ENCODE measurements at places on chromosomes 6 and 20. TPM values are rescaled to one million over a fixed set of nuclear protein-coding genes. Genes with fewer than 3 reads are reported as not detected.

The ARHGAP18 gene
- total RNA-seq = 86.1 TPM

- no peak for DNase-seq
- no peaks in the 10 kb centered on the region for H3K27me3 ChIP-seq
- no peak overlapping the region for H3K27ac ChIP-seq
- no peaks in the 10 kb centered on the region for H3K36me3 ChIP-seq
These were observed 88.4 kb downstream of the ID4 start for GRCh38 chr6:19925533-19925932.

DNA sequence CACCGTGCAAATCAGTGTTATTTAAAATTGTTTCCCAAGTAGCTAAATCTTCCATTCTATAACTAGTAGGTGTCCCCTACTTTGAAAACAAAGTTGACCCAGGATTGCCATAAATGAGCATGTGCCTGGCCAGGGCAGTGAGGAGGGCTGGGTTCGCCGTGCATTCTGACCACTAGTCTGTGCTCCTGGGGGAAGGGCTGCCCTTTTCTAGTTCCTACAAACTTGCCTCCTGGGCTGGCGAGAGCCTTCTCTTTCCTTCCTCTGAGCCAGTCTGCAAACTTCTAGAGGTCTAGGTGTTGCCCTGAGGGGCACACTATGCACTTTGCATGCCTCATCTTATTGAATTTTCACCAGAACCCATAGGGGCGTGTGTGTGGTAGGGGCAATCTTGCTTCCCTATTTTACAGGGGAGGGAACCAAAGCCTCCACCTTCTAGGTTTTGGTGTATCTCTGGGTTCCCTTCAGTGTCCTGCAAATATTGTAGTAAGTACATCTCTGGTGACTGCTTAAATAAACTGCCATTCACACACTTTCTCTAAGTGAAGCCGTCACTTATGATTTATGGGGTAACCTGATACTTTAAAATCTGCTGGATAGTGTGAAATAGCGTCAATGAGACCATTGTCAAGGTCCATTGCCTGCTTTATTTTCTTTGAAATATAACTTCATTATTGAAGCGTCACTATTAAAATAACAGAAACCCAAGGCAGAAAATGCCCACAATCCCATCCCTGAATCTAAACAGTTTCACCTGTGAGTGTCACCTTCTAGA, 42.2 kb downstream of the CDH26 start:
- H3K27me3 ChIP-seq = no peaks in the 10 kb centered on the region
- no peak for DNase-seq
- H3K4me3 ChIP-seq = no peak overlapping the region
- H3K36me3 ChIP-seq = no peaks in the 10 kb centered on the region

- no peaks in the 10 kb centered on the region for H3K4me1 ChIP-seq
- no peaks in the 10 kb centered on the region for H3K36me3 ChIP-seq
- H3K4me3 ChIP-seq = no peak overlapping the region
- no peak overlapping the region for H3K27ac ChIP-seq
- DNase-seq = no peak
These were observed 22.7 kb downstream of the HLA-DRB1 start for GRCh38 chr6:32566957-32567356.

GRCh38 chr6:39941138-39941537, 6.9 kb upstream of the MOCS1 start:
- H3K27ac ChIP-seq = no peak overlapping the region
- H3K4me1 ChIP-seq = no peaks in the 10 kb centered on the region
- no peak for DNase-seq
- peaks cover 5% of the 10 kb centered on the region for H3K27me3 ChIP-seq

GRCh38 chr6:26202201-26202611, 115.0 kb downstream of the HFE start:
- no peak overlapping the region for H3K4me3 ChIP-seq
- no peak overlapping the region for H3K27ac ChIP-seq
- no peaks in the 10 kb centered on the region for H3K36me3 ChIP-seq
- H3K27me3 ChIP-seq = no peaks in the 10 kb centered on the region
- H3K4me1 ChIP-seq = peaks cover 27% of the 10 kb centered on the region

- DNase-seq = no peak
- no peak overlapping the region for H3K4me3 ChIP-seq
- no peak overlapping the region for H3K27ac ChIP-seq
- no peaks in the 10 kb centered on the region for H3K27me3 ChIP-seq
- no peaks in the 10 kb centered on the region for H3K36me3 ChIP-seq
- H3K4me1 ChIP-seq = no peaks in the 10 kb centered on the region
These were observed 407.7 kb downstream of the CDH26 start for GRCh38 chr20:60365882-60366281.

GRCh38 chr6:27760464-27760863, 151.7 kb downstream of the OR2B2 start:
- peaks cover 37% of the 10 kb centered on the region for H3K27me3 ChIP-seq
- no peak overlapping the region for H3K27ac ChIP-seq
- no peak for DNase-seq
- no peak overlapping the region for H3K4me3 ChIP-seq
- no peaks in the 10 kb centered on the region for H3K36me3 ChIP-seq

The PDE7B gene
- 21.3 TPM for total RNA-seq

- peaks cover 2% of the 10 kb centered on the region for H3K36me3 ChIP-seq
- H3K4me3 ChIP-seq = no peak overlapping the region
- H3K27me3 ChIP-seq = no peaks in the 10 kb centered on the region
- no peaks in the 10 kb centered on the region for H3K4me1 ChIP-seq
- no peak for DNase-seq
These were observed 4.6 kb downstream of the CST7 start for GRCh38 chr20:24953621-24954133.

- H3K27me3 ChIP-seq = peaks cover 6% of the 10 kb centered on the region
- H3K27ac ChIP-seq = no peak overlapping the region
- no peaks in the 10 kb centered on the region for H3K36me3 ChIP-seq
- H3K4me1 ChIP-seq = no peaks in the 10 kb centered on the region
These were observed 79.1 kb downstream of the ELOVL4 start for GRCh38 chr6:79868098-79868722.

The HRH3 gene
- total RNA-seq = not detected

The NINL gene
- total RNA-seq = 24.8 TPM

The MLIP gene
- 11.6 TPM for total RNA-seq

The ECT2L gene
- total RNA-seq = not detected

- H3K36me3 ChIP-seq = no peaks in the 10 kb centered on the region
- no peak overlapping the region for H3K27ac ChIP-seq
- H3K4me1 ChIP-seq = peaks cover 3% of the 10 kb centered on the region
- DNase-seq = no peak
These were observed 39.2 kb downstream of the KIF3B start for GRCh38 chr20:32316667-32317066.

DNA sequence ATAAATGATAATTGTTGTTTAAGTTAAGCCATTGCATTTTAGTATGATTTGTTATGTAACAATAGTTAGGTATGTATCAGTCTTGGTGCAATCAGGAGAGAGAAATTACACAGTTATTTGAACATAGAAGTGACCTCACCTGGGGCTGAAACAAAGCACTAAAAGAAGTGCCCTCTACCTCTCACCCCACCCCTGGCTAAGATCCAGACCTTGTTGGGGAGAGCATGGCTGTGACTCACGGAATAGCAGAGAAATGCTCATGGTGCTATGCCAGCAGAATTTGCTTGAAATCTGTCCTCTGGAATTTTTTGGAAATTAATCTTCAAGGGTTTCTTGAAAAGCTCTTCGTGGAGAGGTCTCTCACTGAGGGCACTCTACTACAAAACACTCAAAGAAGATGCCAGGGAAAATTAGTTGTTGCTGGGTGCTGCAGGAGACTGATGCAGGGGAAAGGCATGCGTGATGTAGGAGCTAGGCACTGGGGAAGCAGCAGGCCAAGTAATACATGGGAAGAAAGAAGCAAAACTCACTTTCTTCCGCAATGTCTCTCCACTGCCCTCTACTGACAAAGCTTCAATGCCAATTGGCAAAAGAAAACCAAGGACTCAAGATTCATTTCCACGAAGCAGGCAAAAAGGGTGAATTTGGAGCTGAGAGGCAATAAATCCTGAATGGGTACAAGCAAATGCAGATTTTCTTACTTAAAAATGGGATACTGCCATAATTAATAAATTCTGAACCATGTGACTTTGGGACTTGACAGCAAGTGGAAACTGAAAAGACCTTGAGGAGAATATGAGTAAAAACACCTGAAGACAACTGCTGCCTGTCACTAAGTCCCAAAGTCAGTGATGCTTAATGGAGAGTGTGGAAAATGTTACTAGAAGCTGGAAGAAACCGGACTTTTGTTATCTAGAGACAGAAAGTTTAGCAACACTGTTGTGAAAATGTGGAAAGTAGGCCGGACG, 136.3 kb upstream of the ZNF184 start:
- H3K36me3 ChIP-seq = no peaks in the 10 kb centered on the region
- peak; percentile 63 for DNase-seq
- no peaks in the 10 kb centered on the region for H3K27me3 ChIP-seq
- H3K27ac ChIP-seq = no peak overlapping the region

The BMP7 gene
- not detected for total RNA-seq

- H3K27me3 ChIP-seq = no peaks in the 10 kb centered on the region
- H3K4me3 ChIP-seq = no peak overlapping the region
- peaks cover 15% of the 10 kb centered on the region for H3K4me1 ChIP-seq
- no peaks in the 10 kb centered on the region for H3K36me3 ChIP-seq
- no peak for DNase-seq
These were observed 36.1 kb downstream of the FASTKD5 start for GRCh38 chr20:3123542-3123941.

DNA sequence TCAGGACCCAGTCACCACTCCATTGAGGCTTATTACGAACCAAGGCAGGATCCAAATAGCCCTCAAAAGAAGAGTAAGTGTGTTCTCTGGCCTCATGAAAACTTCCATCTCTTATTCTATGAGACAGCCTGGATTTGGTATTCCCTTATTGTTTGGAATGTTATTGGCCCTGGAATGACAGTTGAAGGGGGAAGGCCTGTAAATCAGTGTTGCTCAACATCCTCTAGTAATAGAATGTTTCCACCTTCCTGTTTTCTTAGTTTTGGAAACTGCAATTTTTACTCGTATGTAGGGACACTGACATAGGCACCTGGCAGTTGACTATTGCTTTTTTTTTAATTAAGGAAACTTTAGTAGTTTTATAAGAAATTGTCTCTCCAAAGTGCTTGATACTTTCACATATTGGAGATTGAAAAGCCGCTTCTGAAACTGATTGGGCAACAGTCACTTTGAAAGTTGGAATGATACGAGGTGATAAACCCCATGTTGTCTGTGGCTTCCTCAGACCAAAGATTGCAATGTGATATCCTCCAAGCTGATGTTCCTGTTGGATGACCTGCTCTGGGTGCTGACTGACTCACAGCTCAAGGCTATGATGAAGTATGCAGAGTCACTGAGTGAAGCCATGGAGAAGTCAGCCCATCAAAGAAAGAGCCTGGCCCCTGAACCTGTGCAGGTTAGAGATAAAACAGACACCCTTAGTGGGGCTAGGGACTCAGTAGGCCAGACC, 43.1 kb downstream of the BLTP3A start:
- no peaks in the 10 kb centered on the region for H3K36me3 ChIP-seq
- DNase-seq = no peak
- H3K4me1 ChIP-seq = no peaks in the 10 kb centered on the region

DNA sequence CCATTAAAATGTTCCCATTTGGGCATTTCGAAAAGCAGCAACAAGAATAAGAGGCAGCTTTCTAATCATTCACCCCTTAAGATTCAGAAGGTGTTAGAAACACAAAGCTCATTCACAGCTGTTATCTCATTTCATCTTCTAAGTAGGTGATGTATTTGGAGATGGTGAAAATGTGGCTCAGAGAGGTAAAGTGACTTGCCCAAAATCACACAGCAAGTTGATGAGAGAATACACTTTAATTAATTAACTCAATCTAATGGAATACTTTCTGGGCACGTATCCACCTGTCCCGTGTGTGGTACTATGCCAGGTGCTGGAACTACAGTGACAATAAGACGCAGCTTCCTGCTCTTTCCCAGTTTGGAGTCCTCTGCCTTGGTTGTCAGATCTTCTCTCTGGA, 147.4 kb upstream of the LRFN2 start:
- no peaks in the 10 kb centered on the region for H3K27me3 ChIP-seq
- no peak overlapping the region for H3K4me3 ChIP-seq
- DNase-seq = no peak
- H3K36me3 ChIP-seq = no peaks in the 10 kb centered on the region
- H3K27ac ChIP-seq = no peak overlapping the region
- peaks cover 5% of the 10 kb centered on the region for H3K4me1 ChIP-seq

The ARMH2 gene
- not detected for total RNA-seq

The PHACTR3 gene
- not detected for total RNA-seq
